ENCODE measurements at places on chromosomes 13 and 19.
A peak's percentile ranks its signal among the peaks of the same experiment; 100 is the strongest.

DNA sequence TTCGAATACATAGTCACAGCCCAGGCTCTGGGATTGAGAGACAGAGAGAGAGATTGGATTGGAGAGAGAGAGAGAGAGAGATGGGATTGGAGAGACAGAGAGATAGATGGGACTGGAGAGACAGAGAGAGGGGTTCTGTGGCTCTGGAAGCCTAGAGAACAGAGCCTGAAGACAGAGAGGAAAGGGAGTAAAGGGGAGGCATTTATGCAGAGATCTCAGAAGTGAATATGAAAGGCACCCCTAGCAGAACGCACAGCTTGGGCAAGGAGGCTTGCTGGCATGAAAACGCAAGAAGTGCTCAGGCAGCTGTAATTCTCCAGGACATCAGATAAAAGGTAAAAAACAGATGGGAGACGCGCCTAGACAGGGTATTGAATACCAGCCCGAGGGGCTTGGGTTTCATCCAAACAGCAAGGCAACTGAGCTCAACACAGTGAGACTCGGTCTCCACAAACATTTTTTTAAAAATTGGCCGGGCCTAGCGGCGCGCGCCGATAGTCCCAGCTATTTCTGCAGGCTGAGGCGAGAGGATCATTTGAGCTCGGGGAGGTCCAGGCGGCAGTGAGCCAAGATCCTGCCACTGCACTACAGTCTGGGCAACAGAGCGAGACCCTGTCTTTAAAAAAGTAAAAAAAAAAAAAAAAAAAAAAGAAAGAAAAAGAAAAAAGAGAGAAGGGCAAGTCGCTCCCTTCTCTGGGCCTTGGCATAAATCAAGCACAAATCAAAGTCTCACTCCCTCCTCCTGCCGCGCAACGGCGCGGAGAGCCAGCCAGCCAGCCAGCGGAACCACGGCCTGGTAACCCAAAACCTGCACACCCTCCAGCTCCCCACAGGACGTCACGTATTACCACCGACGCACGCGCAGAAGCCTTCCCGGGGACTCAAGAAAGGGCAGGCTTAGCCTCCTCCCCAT lies 774 bp upstream of the PPP2R1A start:
- DNase-seq, result no peak

- no peak for DNase-seq
Measured at GRCh38 chr13:95480791-95481780, 71.4 kb upstream of the CLDN10 start.

DNA sequence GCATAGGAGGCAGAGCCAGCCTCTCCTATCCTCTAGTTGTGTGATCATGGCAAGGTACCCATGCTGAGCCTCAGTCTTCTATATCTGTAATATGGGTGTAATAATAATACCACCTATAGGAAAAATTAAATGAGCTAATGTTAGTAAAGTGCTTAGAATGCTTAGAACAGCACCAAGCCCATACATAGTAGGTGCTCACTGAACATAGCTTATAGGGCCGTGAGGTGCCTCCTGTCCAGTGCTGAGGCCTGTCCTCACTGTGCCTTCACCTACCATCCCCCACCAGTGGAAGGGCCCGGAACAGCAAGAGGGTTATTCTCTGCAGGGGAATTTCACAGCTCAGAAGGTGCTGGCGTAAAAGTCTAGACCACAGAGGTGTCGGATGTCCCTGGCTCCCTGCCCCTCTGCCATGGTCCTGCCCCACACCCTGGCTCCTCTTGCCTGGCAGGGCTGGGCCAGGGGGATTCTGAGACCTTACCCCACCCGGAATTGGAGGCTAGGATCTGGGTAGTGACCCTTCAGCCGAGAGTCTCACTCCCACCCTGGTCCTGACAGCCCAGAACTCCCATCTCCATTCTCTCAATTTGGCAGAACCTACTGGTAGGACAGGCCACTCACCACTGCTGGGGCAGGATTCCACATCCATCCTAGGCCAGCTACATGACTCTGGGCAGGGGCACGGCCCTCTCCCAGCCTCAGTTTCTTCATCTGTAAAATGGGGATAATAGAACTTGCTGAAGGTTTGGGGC lies 2.2 kb upstream of the SCN1B start:
- DNase-seq, result no peak

DNA sequence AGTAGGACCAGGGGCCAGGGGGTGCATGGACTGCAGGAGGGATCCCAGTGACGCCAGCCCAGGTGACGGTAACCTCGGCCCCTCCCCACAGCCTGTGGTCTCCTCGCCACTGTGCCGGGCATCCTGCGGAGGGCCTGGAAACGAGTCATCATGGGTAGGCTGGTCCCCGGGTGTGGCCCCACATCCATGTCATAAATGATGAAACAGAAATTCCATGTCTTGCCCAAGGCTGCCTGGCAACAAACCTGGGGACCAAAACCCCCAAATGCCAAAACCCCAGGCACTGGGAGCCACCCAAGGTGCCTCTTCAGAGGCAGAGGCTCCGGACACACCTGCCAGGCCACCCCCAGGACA lies 20.9 kb downstream of the MAP2K2 start:
- DNase-seq, result no peak

GRCh38 chr19:27822336-27822735 lies 1390.6 kb downstream of the UQCRFS1 start:
- no peak for DNase-seq

GRCh38 chr19:16462757-16463250 lies 9.0 kb downstream of the EPS15L1 start:
- no peak for DNase-seq

DNA sequence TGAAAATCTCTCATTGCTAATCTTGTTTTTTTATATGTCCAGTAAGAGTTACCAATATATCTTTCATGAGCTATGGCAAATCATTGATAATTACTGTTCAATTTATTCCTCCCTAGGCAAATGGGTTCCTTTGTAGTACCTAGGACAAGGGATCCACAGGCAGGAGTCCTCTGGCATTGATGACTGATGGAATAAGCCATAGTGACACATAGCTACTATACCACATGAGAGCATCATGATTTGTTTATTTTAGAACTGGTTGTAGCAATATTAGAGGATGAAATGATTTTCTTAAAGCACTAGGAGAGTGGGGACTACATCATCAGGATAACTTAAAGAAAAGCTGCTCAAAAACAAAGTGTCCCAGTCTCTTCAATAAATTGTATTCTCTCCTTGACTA lies 21.7 kb upstream of the MAB21L1 start:
- DNase-seq, result no peak

- no peak for DNase-seq
Measured at GRCh38 chr13:113898391-113898790, 34.5 kb upstream of the GAS6 start.

DNA sequence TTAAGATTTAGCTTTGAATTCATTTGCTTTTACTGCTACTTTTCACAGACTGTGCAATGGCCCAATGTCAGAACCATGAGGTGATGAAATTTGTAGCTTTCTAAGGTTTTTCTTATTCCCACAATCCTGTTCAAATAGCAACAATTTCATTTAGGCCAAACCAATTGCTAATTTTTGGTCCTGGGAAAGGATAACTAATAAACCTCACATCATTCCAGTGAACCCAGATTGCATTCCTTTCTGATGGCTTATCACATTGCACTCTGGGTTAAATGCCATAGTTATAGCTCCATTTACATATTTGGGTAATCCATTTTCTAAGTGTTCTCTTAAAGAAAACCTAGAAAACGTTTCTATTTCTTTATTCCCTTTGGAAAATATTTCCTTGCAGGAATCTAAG lies 22.9 kb upstream of the POMP start:
- no peak for DNase-seq

DNA sequence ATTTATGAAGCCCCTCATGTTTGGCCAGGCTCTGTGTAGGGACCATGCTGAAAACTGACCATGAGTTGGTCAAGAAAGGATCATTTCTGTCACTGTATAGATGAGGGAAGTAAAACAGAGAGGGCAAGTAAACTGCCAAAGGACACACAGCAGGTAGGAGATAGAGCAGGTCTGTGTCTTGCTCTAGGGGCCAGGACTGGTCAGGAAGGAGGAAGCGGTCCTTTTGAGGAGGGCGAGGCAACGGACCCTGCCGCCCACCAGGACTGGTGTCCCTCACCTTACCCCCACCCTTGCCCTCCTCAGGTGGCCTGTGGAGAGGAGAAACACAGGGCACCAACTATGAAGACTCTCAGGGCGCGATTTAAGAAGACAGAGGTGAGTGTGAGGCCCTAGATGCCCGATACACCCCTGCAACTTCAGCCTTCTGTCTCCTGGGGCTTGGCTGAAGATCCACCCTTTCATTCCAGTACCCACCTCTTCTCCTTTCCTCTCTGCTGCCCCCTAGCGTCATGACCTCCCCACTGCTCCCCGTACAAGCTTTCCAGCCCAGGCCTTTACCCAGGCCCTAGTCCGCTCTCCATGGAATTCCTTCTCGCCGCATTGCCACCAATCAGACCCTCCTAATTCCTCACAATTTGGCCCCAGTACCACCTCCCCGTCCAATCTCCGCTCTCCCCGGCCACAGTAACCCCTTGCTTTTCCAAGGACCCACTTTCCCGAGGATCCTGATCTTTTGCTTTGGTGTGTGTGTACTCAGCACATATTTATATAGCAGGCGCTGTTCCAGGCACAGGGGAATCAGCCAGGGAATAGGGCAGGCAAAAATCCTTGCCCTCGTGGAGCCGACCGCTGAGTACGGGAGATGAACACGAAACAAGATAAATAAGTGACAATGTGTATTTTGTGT lies 3.9 kb downstream of the ANKRD24 start:
- peak; percentile 78 for DNase-seq

GRCh38 chr19:51327066-51328001 lies 14.6 kb downstream of the VSIG10L start:
- peak; percentile 63 for DNase-seq

GRCh38 chr13:22644941-22645340 lies 535.8 kb upstream of the SGCG start:
- DNase-seq, result no peak

GRCh38 chr19:14478113-14478545 lies 3.0 kb upstream of the PTGER1 start:
- no peak for DNase-seq

Data from CD4-positive, alpha-beta T cell treated with Interleukin-4 for 1 hour (primary cell).